Fibroblast of lung (primary cell): ENCODE measurements at places on chromosomes 6 and 20. TPM values are rescaled to one million over a fixed set of nuclear protein-coding genes. Genes with fewer than 3 reads are reported as not detected.
A peak's percentile ranks its signal among the peaks of the same experiment; 100 is the strongest.

GRCh38 chr6:144104488-144104887, 9.1 kb upstream of the SF3B5 start:
- DNase-seq = no peak

GRCh38 chr20:8667306-8667705, 401.6 kb upstream of the PLCB4 start:
- DNase-seq = no peak

DNA sequence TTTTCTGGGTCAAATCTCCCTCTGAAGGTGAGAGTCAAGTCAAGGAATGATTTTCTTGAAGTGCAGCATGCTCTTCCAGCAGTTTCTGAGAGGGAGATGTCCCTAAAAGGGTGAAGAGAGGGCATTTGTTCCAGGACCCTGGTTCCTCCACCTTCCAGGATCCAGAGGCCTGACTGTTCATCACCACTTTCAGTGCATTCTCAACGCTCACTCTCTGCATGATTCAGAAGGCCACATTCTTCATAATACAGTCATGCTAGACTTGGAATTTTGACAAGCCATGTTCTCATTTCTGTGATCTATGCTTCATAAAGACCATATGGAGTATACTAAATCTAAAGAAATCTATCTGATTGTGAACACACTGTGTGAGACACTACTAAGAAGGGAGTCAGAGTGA, 85.1 kb downstream of the PDE7B start:
- DNase-seq = peak; percentile 97

GRCh38 chr6:72504406-72504805, 117.5 kb upstream of the KCNQ5 start:
- no peak for DNase-seq

DNA sequence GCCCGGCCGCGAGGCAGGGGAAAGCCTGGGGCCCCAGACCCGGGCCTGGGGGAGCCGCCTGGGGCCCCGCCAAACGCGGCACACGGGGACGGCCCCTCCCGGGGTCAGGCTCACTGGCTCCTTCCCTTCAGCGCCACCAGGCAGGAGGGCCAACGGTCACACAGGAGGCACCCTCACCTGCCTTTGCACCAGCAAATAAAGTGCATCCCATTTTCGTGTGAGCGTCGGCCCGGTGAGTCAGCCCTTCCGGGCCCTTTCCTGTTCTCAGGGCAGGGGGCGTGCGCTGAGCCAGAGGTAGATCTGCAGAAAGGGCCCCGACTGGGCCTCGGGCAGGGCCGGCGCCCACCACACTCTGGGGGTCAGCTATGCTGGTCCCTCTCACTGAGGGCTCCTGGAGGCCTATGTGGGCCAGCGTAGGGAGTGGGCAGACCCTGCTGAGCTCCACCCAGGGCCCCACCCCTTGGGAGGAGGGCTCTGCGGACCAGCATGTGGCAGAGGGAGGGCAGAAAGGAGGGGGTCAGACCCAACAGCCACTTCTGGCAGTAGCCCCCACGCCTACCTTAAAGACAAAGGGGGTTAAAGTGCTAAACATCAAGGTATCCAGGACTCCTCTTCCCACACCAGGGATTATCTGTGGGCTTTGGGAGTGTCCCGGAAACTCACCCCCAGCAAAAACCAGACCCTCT, 931 bp upstream of the UCKL1 start:
- peak; percentile 65 for DNase-seq

DNA sequence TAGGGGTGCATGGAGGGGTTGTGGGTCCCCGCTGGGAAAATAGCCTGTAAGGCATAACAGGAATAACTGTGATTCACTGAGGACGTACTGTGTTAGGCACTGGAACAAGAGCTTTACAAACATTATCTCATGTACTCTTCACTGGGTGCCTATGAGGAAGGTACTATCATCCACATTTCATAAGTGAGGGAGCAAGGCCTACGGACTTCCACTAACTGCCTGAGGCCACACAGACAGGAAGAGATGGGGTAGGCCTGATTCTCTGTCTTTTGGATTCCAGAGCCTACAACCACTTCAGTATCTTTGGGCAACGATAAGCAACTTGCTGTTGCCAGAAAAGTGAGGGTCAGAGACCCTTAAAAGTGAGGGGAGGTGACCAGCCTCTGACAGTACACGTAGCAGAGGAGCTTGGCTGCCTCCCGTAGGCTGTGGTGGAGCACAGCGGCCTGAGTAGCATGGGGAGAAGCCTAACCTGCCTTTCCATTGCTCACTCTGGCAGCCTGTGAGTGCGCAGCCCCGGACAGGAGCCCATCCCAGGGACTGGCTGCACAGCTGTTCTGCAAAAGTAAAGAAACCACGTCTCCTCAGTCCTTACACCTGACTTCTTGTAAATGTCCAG, 30.4 kb downstream of the PSMB1 start:
- peak; percentile 17 for DNase-seq

The LST1 gene
- not detected in 2 replicates for total RNA-seq

The TRIM15 gene
- total RNA-seq = not detected in 2 replicates
